B cell (primary cell): ENCODE measurements at places on chromosomes 7 and 10. TPM values are rescaled to one million over a fixed set of nuclear protein-coding genes. Genes with fewer than 3 reads are reported as not detected.

DNA sequence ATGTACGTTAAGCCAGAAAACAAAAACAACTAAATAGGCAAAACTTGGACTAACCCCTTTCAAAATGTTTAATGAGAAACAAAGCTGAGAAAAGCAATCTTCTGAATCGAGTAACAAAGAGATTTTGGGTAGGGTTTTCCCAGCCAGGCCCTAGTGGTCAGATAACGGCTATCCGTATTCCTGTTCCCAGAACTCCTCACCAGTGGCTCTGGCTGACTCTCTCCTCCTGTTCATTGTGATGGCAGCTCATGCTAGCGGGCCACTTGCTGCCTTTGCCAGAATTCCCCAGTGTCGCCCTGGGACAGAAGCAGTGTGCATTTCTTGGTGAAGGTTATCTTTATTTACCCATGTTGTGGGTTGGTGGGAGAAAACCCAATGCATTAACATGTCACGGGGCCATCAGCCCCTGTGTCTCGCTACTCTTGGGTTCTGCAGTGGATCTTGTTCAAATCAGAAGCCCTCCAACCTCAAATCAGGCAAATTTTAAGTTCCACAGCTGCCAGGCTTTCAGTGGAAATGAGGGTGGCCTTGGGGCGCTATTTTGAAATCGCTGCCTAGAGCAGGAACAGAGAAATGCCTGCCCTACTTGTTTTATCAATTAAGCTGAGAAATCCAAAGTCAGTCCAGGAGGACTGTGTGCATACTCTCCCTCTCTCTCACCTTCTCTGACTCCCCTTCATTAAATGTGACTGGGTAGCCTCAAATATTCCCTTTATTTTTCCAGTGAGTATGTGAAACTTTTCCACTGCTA lies 164.5 kb upstream of the NPVF start:
- no peak for DNase-seq
- no peaks in the 10 kb centered on the region for H3K4me1 ChIP-seq
- no peak overlapping the region for H3K27ac ChIP-seq
- no peaks in the 10 kb centered on the region for H3K36me3 ChIP-seq

DNA sequence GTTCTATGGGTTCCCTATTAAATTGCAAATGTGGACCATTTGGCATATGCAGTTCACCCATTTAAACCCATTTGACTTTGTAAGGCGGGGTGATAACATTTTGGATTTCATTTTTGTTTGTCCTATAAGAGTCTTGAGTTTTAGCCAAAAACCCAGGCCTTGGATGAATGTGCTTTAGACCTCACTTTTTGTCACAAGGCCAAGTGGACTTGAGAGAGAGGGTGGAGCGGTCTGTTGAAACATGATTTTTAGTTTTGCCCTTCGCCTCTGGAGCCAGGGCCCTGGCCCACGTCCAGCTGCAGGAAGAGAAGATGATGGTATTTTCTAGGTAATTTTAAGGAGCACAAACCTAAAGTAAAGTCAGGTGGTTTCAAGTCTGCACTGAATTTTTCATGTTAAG lies 260.1 kb downstream of the SLC25A13 start:
- H3K27me3 ChIP-seq, result no peaks in the 10 kb centered on the region
- no peak overlapping the region for H3K4me3 ChIP-seq

GRCh38 chr10:130215151-130215930 lies 79.2 kb downstream of the GLRX3 start:
- no peak for DNase-seq
- H3K36me3 ChIP-seq, result no peaks in the 10 kb centered on the region
- no peaks in the 10 kb centered on the region for H3K4me1 ChIP-seq
- no peak overlapping the region for H3K27ac ChIP-seq
- no peak overlapping the region for H3K4me3 ChIP-seq

GRCh38 chr10:31157123-31158010 lies 125.7 kb upstream of the ZNF438 start:
- no peaks in the 10 kb centered on the region for H3K4me1 ChIP-seq
- no peak for DNase-seq
- H3K4me3 ChIP-seq, result no peak overlapping the region

DNA sequence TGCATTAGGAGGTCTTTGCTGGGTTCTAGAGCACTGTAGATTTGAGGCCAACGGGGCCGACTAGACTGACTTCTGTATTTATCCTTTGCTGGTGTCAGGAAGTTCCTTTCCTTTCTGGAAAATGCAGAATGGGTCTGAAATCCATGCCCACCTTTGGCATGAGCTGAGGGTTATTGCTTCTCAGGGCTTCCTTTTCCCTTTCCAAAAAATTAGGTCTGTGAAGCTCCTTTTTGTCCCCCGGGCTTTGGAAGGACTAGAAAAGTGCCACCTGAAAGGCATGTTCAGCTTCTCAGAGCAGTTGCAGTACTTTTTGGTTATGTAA lies 675 bp downstream of the IL6 start:
- no peak for DNase-seq
- H3K4me1 ChIP-seq, result peaks cover 66% of the 10 kb centered on the region
- H3K27me3 ChIP-seq, result no peaks in the 10 kb centered on the region
- peak overlapping the region; percentile 69 for H3K4me3 ChIP-seq

- H3K27ac ChIP-seq, result no peak overlapping the region
- no peaks in the 10 kb centered on the region for H3K4me1 ChIP-seq
- no peak for DNase-seq
- no peaks in the 10 kb centered on the region for H3K27me3 ChIP-seq
- H3K36me3 ChIP-seq, result no peaks in the 10 kb centered on the region
- no peak overlapping the region for H3K4me3 ChIP-seq
Measured at GRCh38 chr7:150927956-150928344, 50.2 kb downstream of the KCNH2 start.

VPS37D gene
- total RNA-seq, result 0.71 and 0.78 TPM in 2 replicates

OR2A25 gene
- not detected in 2 replicates for total RNA-seq

HTR5A gene
- total RNA-seq, result not detected in 2 replicates

OGDHL gene
- total RNA-seq, result not detected in 2 replicates

AGAP4 gene
- total RNA-seq, result 30.0 and 35.4 TPM in 2 replicates
